Panc1 (cell line): ENCODE measurements at places on chromosomes 16 and 17.

- no peak for DNase-seq
These were observed 12.1 kb upstream of the DCAF7 start for GRCh38 chr17:63537991-63538692.

- DNase-seq = no peak
These were observed 78.9 kb downstream of the NT5M start for GRCh38 chr17:17382065-17382459.

- DNase-seq = no peak
These were observed 27.9 kb upstream of the DBNDD1 start for GRCh38 chr16:90046971-90047713.

DNA sequence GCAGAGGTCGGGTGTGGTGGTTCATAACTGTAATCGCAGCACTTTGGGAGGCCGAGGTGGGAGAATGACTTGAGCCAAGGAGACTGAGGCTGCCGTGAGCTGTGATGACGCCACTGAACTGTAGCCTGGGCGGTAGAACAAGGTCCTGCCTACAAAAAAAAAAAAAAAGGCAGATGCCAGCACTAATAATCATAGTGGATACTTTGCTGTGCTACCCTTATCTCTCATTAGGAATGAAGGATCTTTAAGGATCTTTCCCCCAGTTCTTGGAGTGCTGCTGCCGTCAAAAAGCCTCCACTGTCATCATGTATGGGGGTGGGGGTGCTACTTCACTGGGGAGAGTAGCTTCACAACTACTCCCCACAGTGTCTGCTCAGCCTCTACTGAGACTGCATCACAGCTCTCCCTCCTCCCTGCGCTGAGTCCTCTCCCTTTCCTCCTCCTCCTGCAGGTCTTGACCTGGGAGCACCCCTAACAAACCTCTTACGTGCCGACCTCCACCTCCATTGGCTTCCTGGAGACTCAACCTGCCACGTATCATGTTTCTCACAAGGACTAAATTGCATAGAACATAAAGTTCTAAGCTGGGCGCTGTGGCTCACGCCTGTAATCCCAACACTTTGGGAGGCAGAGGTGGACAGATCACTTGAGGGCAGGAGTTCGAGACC lies 24.4 kb upstream of the ST6GALNAC1 start:
- no peak for DNase-seq

DNA sequence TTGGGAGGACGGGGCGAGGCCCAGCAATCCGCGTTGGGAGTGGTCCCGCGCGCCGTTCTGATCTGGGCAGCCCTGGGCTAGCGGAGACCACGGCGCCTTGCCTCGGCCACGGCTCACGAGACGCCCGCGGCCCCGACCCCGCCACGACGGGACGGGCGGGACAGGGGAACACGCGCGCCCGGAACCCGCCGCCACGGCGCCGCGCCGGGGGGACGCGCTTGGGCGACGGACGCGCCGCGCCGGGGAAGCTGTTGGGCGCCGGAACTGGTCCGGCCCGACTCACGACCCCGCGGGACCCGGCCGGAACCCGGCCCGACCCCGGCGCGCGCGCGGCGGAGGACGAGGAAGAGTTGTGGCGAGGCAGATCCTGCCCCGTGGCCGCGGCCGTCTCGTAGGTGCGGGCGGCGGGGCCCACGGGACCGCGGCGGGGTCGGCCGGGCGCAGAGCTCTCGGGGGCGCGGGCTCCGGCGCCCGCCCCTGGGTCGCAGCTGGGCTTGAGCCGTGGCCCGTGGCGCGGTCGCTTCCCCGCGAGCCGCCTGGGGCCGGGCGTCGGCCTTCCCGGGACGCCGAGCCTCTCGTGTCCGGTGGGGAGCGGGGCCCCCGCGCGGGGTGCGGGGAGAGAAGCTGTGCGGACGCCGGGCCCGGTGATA lies at the start of gene ACSF3:
ACSF3 (plus strand) TSS at position 251 of the 650 bp plus-strand sequence. CDS start 6,830 bp downstream, outside the sequence.
- DNase-seq = no peak

- DNase-seq = no peak
These were observed 13.9 kb downstream of the KIAA0513 start for GRCh38 chr16:85041219-85042166.

GRCh38 chr16:77540646-77541045 lies 105.8 kb upstream of the ADAMTS18 start:
- DNase-seq = no peak

DNA sequence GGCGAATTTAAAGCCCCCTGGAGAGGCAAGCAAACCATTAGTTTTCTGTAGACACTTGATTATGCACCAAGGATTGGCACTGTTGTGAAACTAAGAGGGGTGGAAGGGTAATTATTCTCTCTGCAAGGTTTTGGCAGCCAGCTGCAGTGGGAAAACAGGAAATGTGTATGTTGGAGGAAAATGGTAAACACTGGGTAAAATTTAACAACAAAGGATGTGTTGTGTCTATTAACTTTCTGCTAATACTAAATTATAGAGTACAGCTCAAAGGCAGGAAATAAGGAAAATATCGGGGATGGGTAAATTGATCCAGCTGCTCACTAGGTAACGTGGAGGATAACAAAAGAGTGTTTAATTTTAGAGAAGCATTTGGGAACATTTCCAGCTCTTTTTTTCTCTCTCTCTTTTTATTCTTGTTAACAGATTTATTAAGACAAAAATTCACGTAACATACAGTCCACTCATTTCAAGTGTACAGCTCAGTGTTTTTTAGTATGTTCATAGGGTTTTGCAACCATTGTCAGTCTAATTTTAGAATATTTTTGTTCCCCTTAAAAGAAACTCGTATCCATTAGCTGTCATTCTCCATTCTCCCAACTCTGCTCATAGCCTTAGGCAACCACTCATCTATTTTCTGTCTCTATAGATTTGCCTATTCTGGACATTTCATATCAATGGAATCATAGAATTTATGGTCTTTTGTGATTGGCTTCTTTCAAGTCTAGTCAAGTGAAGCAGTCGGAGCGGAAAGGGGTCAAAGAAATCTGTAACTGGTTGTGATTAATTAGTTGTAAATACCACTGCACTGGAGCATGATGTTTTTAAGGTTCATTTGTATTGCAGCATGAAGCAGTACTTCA lies 41.8 kb downstream of the TANGO6 start:
- no peak for DNase-seq

- no peak for DNase-seq
These were observed 14.1 kb upstream of the YWHAE start for GRCh38 chr17:1414001-1414574.

DNA sequence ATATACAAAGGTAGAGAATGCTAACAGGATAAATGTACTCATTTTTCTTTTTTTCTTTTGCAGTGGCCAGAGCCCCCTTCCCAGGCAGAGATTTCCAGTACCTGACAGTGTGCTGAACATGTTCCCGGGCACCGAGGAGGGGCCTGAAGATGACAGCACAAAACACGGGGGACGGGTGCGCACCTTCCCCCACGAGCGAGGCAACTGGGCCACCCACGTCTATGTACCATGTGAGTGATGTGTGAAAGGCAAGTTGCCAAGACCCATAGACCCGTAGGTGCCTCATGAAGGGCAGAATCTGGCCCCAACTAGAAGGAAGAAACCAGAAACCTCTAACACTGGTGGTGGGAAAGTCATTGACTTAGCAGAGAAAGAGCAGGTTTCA lies 1.2 kb downstream of the USB1 start:
- DNase-seq = no peak

- DNase-seq = no peak
These were observed 118.2 kb upstream of the KCNJ18 start for GRCh38 chr17:21573961-21574610.

GRCh38 chr17:78057113-78057740 lies 71.3 kb downstream of the TMC6 start:
- DNase-seq = no peak

- no peak for DNase-seq
These were observed 7.8 kb upstream of the PRSS21 start for GRCh38 chr16:2809149-2809760.

GRCh38 chr16:75263963-75264445 lies 12.6 kb upstream of the BCAR1 start:
- DNase-seq = no peak

- DNase-seq = no peak
These were observed 797 bp downstream of the HES7 start for GRCh38 chr17:8122924-8123694.

- no peak for DNase-seq
These were observed 35.5 kb upstream of the ZC3H18 start for GRCh38 chr16:88534638-88535190.

GRCh38 chr17:79981090-79981489 lies 54.6 kb downstream of the TBC1D16 start:
- DNase-seq = no peak

GRCh38 chr17:75753514-75754377 lies 11.2 kb downstream of the GALK1 start:
- DNase-seq = no peak

DNA sequence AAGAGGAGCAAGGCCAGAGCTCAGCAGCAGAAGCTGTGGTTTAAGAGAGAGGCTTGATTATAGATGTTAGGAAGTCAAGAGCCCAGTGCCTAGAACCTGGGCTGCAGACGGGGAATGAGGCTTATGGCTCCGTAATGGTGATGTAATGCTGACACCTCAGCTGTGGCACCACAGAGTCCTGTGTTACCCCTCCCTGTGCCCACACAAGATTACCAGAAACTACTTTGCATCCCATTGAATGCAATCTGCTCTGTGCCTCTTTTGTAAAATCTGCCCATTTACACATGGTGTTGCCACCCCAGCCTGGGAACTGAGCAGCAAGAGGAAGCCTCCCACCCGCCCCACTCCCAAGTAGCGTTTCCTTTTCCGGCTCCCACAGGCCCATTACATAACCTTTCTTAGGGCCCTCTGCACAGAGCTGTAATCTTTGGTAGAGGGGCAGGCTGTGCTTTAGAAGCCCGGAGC lies 57.0 kb downstream of the PITPNC1 start:
- no peak for DNase-seq

DNA sequence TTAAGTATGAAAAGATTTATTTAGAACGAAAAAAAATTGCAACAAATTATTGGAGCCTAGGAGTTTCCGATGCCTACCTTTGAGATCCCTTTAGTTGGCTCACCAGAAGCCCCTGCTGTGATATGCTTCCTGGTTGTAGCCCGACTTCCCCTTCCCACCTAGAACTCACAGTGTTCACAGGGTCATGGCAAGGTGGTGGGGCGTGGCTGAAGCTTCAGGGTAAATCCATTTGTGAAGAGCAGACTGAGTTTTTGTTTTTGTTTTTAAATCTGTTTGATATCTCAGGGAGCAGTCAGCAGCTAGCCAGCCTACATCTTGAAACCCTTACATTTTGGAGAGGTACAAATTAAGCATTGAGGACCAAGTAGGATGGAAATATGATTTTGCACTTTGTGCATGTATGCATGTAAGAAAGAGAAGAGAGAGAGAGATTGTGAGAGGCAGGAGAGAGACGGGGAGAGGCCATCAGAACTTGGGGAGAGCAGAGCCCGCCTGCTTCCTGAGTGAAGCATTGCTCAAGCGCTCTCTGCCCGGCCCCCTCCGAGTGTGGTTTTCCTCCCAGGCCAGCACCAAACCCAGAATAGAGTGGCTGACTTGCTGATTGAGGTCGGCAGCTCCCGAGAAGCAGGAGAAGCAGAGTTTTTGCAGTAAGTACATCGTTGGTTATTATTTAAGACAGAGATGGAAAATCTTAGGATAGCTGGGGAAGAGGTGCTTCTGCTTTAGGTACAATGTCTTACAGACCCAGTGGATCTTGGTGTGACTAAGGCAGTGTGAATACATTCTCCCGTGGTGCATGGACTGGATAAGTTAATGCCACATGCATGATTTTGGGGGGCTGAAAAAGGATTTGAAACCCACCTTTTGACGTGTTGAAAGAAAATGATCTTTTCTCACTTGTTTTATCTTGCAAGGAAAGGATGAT lies 64.2 kb downstream of the SPECC1 start:
- DNase-seq = no peak

DNA sequence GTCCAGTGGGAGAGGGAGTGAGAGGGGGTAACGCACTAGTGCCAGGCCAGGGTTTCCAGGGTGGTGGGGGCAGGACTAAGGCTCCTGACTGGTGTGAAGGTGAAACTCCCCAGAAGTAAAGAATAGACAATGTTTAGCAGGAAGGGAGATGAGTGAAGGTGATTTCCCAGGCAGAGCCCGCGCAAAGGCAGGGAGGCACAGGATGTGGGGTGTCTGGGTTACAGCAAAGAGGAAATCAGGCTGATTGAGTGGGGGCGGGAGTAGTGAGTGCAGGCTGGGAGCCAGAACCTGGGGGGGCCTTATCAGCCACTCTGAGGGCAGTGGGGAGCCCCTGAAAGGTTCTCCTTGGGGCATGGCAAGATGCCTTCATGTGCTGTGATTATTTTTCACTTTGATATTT lies 167.5 kb downstream of the UTP18 start:
- no peak for DNase-seq

- no peak for DNase-seq
These were observed 7.6 kb downstream of the UBALD2 start for GRCh38 chr17:76272541-76273444.

DNA sequence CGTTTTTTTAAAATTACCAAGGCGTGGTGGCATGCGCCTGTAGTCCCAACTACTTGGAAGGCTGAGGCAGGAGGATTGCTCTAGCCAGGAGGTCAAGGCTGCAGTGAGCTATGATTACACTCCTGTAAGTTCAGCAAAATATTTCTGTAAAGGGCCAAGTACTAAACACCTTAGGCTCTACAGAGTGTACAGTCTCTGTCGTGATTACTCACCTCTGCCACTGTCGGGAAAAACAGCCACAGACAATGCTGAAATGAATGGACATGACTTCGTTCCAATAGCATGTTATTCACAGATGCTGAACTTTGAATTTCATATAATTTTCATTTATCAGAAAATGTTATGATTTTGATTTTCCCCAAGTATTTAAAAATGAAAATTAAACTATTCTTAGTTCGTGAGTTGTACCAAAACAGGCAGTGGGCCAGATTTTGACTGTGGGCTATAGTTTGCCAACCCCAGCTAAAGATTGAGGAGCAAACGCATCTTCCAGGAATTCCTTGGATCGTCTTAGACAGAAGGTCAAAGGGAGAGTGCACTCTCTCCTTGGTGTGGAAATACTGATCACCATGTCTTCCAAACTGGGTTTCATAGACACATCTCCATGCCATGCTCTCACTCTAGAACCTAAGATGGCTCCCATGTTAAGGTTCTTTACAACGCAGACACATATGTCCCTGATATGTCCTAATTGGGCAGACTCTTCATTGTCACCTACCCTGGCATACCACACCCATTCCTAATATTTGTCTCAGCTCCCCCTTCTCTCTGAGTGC lies 89.5 kb downstream of the MARF1 start:
- DNase-seq = no peak

GRCh38 chr17:62595484-62595883 lies 32.0 kb upstream of the MRC2 start:
- DNase-seq = no peak

- DNase-seq = no peak
These were observed 290.5 kb downstream of the CEP112 start for GRCh38 chr17:65901394-65901793.

- no peak for DNase-seq
These were observed 140.2 kb downstream of the MSI2 start for GRCh38 chr17:57396511-57396921.

GRCh38 chr17:11780621-11781020 lies 182.4 kb downstream of the DNAH9 start:
- DNase-seq = no peak
